T-helper 2 cell treated with Interferon-gamma antibody and Interleukin-4, amounts not matched to agents 100 ng/mL and 5 ng/mL, for 36 hours (primary cell): ENCODE measurements at places on chromosomes 3 and 15. TPM values are rescaled to one million over a fixed set of nuclear protein-coding genes. Genes with fewer than 3 reads are reported as not detected.

Gene SV2B
- total RNA-seq: 0.05 and 0.20 TPM in 2 replicates

Gene CNTN3
- total RNA-seq: not detected in 2 replicates

Gene MAP1A
- total RNA-seq: 12.6 and 12.7 TPM in 2 replicates

Gene CIDEC
- not detected in 2 replicates for total RNA-seq

Gene RHCG
- not detected in 2 replicates for total RNA-seq

Gene CLSTN2
- not detected in 2 replicates for total RNA-seq

Gene GPR27
- 0.50 and 0.70 TPM in 2 replicates for total RNA-seq

Gene RTP1
- total RNA-seq: not detected in 2 replicates

Gene POC1A
- 28.4 and 28.9 TPM in 2 replicates for total RNA-seq

Gene SLC22A14
- 0.09 TPM in 1 of 2 replicates, not detected in the other for total RNA-seq

Gene CFAP100
- total RNA-seq: not detected in 2 replicates

Gene CELF6
- total RNA-seq: 0.68 and 0.91 TPM in 2 replicates

Gene USP13
- 11.8 and 13.0 TPM in 2 replicates for total RNA-seq

Gene FAM227B
- total RNA-seq: 3.2 and 3.3 TPM in 2 replicates

Gene SNURF
- 7.0 and 12.6 TPM in 2 replicates for total RNA-seq

Gene CD96
- 223 and 241 TPM in 2 replicates for total RNA-seq

Gene RARB
- not detected in 2 replicates for total RNA-seq

Gene OTOL1
- total RNA-seq: not detected in 2 replicates

Gene LCTL
- total RNA-seq: not detected in 2 replicates

Gene PIERCE2
- 0.32 TPM in 1 of 2 replicates, not detected in the other for total RNA-seq

Gene AMIGO3
- total RNA-seq: 0.27 TPM in 1 of 2 replicates, not detected in the other

Gene KLHL6
- total RNA-seq: 31.7 and 32.5 TPM in 2 replicates

Gene MTMR10
- 19.1 and 22.9 TPM in 2 replicates for total RNA-seq

Gene GOLGA6L7
- total RNA-seq: not detected in 2 replicates

Gene TAMM41
- total RNA-seq: 23.6 and 24.8 TPM in 2 replicates

Gene FOXL2
- total RNA-seq: not detected in 2 replicates

Gene ITPKA
- 0.91 and 0.93 TPM in 2 replicates for total RNA-seq

Gene ANKRD63
- total RNA-seq: 0.23 TPM in 1 of 2 replicates, not detected in the other

Gene HACL1
- 18.7 and 20.8 TPM in 2 replicates for total RNA-seq

Gene NOX5
- total RNA-seq: 0.02 TPM in 2 replicates

Gene TMC3
- total RNA-seq: not detected in 2 replicates

Gene PARP3
- 11.8 and 14.0 TPM in 2 replicates for total RNA-seq

Gene EIF4E3
- total RNA-seq: 65.3 and 66.2 TPM in 2 replicates

Gene ZNF80
- total RNA-seq: 0.86 and 1.00 TPM in 2 replicates

Gene CHRD
- total RNA-seq: not detected in 2 replicates

Gene CLRN1
- not detected in 2 replicates for total RNA-seq

Gene GP9
- not detected in 2 replicates for total RNA-seq

Gene STRIT1
- not detected in 2 replicates for total RNA-seq

Gene TMEM89
- total RNA-seq: 0.77 and 1.4 TPM in 2 replicates

Gene CHRNA7
- not detected in 2 replicates for total RNA-seq

Gene ARPP21
- total RNA-seq: not detected in 2 replicates

Gene CFAP92
- total RNA-seq: not detected in 2 replicates

Gene TGM4
- total RNA-seq: not detected in 2 replicates
